Activated CD4-positive, alpha-beta T cell treated with anti-CD3 and anti-CD28 coated beads, Interleukin-2, amount 50 U/mL, for 1 hour (primary cell): ENCODE measurements at places on chromosomes 3 and 15.

DNA sequence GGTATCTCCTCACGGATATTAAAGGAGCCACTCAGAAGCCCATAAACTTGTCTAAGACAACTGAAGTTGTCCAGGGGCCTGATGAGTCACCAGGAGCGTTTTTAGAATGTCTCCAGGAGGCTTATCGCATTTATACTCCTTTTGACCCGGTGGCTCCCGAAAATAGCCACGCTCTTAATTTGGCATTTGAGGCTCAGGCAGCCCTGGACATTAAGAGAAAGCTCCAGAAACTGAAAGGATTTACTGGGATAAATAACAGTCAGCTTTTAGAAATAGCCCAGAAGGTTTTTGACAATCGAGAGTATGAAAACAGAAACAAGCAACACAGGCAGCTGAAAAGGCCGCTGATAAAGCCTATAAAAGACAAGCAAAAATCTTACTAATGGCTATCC, 4.1 kb downstream of the DET1 start:
- no peak for DNase-seq

DNA sequence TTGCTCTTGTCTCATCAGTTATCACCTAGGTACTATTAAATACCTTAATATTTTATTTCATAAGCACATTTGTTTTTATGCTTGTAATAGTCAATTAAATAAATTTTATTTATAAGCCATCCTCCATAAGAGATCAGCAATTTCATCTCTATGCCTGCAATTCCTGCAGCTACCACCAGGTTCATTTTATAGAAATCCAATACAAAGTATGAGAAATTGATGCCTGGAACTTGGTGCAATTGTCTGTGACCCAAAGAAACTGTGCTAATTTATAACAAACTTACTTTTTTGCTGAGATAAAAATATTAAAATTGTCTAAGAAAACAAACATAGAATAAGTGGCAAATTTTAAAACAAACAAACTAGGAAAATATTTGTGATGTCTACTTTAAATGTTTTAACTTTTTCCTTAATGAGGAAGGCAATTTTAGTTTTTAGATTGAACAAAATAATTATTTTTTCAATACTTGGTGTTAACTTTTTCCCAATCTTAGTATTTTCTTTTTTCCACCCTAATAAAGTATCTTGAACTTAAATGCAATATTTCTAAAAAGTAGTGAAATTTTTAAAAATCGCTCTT, 1026.6 kb downstream of the ROBO1 start:
- no peak for DNase-seq

DNA sequence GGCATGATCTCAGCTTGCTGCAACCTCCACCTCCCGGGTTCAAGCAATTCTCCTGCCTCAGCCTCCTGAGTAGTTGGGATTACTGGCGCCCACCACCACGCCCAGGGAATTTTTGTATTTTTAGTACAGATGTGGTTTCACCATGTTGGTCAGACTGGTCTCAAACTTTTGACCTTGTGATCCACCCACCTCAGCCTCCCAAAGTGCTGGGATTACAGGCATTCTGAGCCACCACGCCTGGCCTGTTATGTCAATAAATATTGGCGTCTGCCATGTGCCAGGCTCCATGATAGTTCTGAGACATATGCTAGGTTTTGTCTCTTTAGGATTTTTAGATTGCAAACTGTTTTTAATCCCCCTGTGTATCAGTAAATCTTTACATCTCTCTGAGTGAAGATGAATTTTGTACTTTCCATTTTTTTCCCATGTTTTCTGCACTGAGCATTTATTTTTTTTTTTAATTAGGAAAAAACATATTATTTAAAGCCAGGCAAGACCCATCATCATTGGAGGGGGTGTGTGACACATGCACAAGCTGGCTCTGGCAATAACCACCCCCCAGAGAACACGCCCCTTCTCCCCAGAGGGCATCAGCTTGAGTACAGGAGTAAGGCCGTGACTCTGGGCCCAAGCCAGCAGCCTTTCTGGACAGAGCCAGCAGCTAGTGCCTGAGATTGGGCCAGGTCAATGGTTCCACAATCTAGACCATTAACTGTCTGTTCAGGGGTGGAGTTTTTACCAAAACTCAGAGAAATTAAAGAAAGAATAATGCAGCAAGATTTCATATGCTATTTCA, 51.0 kb upstream of the ATP1B3 start:
- DNase-seq: no peak

DNA sequence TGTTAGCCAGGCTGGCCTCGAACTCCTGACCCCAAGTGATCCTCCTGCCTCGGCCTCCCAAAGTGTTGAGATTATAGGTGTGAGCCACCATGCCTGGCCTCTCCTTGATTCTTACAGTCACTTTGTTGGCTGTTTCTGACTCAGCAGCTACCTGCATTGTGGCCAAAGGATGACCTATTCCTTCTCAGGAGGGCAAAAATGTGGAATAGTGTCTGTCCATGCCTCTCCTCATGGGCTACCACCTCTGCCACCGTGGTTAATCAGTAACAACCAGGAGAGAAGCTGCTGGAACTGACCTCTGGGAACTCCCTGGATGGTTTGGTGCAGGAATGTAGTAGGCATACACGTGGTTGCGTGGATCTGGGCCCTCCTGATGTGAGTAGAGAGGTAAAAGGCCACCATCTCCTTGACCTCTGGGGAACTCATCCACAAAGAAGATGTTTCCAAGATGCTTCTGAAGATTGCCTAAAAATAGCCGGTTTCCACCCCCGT, 63.3 kb downstream of the FLNB start:
- no peak for DNase-seq

- DNase-seq: no peak
These were observed 34.0 kb upstream of the CILP start for GRCh38 chr15:65245096-65245856.

GRCh38 chr3:43073836-43074220, 32.1 kb downstream of the POMGNT2 start:
- DNase-seq: no peak

GRCh38 chr15:55638764-55639163, 50.6 kb upstream of the PYGO1 start:
- no peak for DNase-seq
